ENCODE measurements at places on chromosomes 5 and 9.

DNA sequence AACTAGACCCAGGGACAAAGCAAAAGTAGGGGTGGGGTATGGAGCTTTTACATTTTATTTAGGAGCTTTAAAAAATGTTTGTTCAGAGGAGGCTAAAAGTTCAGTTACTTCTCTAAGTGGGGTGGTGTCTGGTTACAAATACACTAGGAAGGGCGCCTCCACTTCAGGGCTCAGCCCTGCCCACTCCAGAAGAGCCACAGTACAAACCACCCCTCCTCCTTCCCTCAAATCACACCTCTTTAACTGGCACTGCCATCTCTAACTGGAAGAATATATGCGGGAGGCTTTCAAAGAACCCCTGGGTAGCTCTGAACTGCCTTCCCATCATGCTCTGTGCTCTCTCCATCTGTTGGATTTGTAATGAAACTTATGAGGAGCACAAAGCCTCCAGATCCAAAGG is 98.8 kb upstream of the NFIB start:
- no peak for DNase-seq

GRCh38 chr9:81772144-81772543 is 82.8 kb upstream of the TLE1 start:
- no peak for DNase-seq

DNA sequence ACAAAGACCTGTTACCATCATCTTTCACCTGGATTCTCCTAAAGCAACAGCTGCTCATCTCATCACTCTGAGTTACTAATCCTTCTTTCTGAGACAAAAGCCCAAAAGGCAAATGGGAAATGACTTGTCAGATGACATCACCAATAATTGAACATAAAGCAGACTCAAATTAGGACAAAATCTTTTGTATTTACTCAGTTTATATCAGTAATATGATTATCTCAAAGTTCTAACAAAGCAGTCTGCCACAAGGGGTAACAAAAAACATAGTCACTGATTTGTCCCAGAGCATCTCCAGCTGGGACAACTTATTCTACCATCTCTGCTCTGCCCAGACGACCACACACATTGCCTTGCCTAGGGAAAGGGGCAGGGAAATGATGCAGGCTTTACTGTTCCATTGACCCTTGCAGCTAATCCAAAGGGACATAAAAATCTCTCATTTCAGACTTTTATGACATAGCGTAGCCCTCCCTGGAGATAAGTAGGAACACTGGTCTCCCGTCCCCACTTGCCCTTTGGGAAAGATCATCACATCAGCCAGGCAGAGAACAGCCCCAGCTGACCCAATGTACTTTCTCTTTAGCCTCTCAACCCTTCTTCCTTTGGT is 249.5 kb upstream of the PTGER4 start:
- no peak for DNase-seq

DNA sequence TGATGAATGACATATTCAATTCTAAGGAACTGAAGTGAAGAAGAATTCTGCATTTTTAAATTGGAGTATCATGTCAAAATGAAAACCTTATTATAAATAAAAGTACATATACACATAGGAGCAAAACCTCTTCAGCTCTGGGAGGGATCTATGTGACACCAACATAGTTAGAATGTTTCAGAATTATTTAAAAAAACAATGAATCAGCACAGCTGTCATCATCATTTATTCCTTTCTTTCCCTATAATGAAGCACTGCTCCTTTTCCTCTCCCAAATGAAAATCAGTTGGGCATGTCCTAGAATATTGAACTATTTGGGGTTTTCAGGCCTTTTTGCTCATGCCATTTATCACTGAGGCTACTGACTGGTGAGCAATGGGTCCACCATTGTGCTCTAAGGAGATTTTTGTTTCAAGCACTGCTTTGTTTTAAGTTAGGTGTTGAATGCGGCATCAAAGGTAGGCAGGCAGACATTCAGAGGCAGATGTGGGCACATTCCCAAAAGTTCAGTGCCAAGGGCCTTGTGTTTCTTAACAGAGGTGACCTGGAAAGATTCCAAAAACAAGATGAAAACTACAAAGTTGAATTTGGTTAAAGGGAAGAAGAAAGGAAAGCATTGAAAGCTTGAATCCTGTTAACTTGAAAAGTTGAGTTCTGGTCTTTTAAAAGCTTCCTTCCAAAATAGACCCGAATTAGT is 126.4 kb upstream of the ADAMTSL1 start:
- no peak for DNase-seq

DNA sequence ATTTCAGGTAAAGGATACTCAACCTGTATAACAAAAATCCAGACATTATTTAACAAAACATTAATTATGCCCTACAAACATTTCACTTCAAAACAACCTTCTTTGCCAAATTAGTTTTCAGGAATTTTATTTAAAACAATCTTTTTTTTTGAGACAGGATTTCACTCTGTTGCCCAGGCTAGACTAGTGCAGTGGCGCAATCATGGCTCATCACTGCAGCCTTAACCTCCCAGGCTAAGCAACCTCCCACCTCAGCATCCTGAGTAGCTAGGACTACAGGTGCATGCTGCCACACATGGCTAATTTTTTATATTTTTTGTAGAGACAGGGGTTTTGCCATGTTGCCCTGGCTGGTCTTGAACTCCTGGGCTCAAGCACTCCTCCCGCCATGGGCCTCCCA is 3.9 kb downstream of the FNIP1 start:
- no peak for DNase-seq
